ENCODE measurements at places on chromosomes 3 and 15. TPM values are rescaled to one million over a fixed set of nuclear protein-coding genes. Genes with fewer than 3 reads are reported as not detected.

Gene NAALADL2
- 5.9 TPM for total RNA-seq

- no peak overlapping the region for H3K4me3 ChIP-seq
- no peak overlapping the region for H3K27ac ChIP-seq
- H3K27me3 ChIP-seq, result no peaks in the 10 kb centered on the region
- H3K4me1 ChIP-seq, result no peaks in the 10 kb centered on the region
These were observed 5.6 kb downstream of the OR5K4 start for GRCh38 chr3:98359250-98359649.

GRCh38 chr15:32824777-32825176 is 107.0 kb downstream of the GREM1 start:
- H3K4me3 ChIP-seq, result no peak overlapping the region
- H3K27ac ChIP-seq, result no peak overlapping the region
- H3K36me3 ChIP-seq, result no peaks in the 10 kb centered on the region

GRCh38 chr3:64187065-64187959 is 38.0 kb downstream of the PRICKLE2 start:
- peak; percentile 35 for DNase-seq
- H3K27ac ChIP-seq, result peak overlapping the region; percentile 76
- H3K4me3 ChIP-seq, result no peak overlapping the region

DNA sequence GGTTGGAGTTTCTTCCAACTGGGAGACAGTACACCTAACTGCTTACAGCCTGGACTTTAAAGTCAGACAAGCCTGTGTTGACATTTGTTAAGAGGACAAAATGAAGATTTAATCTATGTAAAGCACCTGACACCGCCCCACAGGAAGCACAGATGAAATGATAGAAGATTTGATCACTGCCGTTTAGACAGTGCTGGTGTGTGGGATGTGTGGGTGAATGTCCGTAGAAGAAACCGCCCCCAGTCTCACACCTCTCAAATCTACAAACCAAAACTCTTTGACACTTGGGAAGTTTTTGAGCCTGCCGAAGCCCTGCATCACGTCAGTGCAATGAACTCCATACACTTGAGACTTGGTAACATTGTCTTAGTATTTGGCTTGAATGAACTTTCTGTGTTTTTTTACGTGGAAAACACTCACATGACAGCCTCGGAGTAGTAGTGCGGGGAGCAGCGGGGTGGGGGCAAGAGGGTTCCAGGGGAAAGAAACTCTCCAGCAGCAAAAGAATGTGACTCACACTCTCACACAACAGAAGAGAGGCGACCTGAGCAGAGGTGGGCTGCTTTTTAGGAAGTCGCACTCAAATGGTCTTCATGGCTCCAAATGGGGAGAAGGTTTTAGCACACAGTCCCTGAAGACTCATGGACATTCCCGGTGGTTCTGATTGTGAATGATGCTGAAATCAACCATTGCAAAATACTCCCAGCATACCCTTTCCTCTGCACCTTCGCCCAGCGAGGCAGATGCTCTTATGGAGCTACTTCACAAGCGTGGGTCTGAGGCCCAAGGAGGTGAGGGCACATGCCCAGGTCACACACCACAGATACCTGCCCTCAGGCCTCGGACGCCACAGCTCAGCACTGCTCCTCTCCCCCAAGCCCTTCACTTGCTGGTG is 79.2 kb downstream of the SRGAP3 start:
- no peaks in the 10 kb centered on the region for H3K27me3 ChIP-seq
- no peak for DNase-seq
- no peaks in the 10 kb centered on the region for H3K36me3 ChIP-seq
- H3K27ac ChIP-seq, result no peak overlapping the region
- H3K4me3 ChIP-seq, result no peak overlapping the region

DNA sequence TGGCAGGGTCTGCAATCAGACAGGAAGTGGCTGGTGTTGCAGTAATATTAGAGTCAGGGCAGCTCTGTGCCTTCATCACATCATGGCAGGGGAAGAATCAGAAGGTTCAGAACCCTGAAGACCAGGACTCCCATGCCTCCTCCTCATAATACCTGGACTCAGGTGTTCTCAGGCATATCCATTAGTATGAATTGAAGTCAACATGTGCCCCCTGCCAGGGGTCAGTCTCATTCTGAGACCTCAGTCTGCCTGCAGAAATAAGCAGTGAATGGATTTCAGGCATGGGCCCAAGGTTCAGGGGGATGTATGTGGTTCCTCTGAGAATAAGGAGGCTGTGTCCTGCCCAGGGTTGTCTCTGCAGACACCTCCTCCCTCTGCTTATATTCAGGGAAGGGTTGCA is 74.2 kb downstream of the SPSB4 start:
- peaks cover 6% of the 10 kb centered on the region for H3K4me1 ChIP-seq
- H3K36me3 ChIP-seq, result no peaks in the 10 kb centered on the region
- H3K4me3 ChIP-seq, result no peak overlapping the region

GRCh38 chr3:63976161-63976871 is 47.0 kb downstream of the PSMD6 start:
- H3K27ac ChIP-seq, result peak overlapping the region; percentile 6
- DNase-seq, result no peak

DNA sequence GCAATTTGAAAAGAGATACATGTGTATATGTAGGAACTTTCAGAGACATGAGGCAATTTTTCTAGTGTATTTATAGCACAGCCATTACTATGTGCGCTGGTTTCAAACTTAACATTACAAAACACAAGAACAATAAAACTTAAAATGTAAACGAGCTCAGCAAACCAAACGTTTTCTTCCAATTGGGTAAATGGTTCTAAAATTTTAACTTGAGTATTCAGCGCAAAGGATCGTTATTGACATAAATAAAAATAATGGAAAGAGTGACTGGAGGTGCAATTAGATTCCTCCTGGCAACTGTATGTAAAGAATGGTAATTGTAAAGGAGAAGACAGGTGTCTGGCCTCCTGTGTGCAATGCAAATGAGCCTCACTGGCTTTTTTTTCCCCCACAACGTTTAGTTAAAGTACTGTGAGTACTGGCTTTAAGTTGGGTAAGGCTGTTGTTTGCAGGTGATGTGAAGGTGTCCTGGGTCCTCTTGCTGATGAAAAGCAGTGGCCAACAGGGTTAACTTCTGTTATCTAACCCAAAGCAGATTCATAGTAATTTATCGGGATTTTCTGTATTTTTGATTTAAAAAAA is 14.1 kb upstream of the GADL1 start:
- H3K27ac ChIP-seq, result no peak overlapping the region
- no peaks in the 10 kb centered on the region for H3K27me3 ChIP-seq
- no peak for DNase-seq
- no peaks in the 10 kb centered on the region for H3K4me1 ChIP-seq
- no peaks in the 10 kb centered on the region for H3K36me3 ChIP-seq
- H3K4me3 ChIP-seq, result no peak overlapping the region
